ENCODE measurements at places on chromosomes 2 and 18.

DNA sequence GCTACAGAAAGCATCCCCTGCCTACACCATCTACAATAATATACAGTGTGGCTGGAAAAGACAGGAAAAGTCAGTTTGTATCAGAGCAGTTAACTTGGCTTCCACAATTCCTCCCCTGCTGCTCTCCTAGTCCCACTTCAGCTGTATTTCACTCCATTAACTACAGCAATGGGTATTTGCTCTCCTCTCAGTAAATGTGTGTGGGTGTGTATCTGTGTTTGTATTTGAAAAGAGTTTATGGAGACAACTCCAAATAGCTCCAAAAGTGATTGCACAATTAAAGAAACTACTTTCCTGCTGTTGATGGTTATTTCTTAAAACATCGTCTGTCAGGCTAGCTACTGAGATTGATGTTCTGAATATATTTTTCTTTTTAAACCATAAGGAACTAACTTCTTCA lies 333.7 kb upstream of the FIGN start:
- no peak for DNase-seq

DNA sequence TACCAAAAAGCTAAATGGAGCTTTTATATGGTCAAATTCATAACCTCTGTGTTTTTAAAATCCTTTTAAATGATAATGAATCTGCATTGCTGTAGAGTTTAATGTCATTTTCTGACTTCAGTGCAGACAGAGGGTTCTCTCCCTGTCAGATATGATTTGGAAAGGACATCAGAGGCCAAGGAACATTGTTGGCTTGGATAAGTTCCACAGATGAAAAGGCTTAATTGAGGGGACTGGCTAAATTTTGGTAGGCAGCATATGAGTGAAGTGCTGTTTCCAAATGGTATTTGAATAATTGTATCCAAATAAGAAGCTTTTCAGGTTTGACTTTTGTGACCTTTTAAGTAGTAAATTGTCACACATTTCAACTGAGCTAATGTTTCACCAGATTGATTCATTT lies 124.6 kb upstream of the KCNH7 start:
- DNase-seq: no peak

- no peak for DNase-seq
Observed at GRCh38 chr2:119809339-119810048, 49.8 kb downstream of the PTPN4 start.

- no peak for DNase-seq
Observed at GRCh38 chr2:218010140-218010983, 7.6 kb upstream of the TNS1 start.

DNA sequence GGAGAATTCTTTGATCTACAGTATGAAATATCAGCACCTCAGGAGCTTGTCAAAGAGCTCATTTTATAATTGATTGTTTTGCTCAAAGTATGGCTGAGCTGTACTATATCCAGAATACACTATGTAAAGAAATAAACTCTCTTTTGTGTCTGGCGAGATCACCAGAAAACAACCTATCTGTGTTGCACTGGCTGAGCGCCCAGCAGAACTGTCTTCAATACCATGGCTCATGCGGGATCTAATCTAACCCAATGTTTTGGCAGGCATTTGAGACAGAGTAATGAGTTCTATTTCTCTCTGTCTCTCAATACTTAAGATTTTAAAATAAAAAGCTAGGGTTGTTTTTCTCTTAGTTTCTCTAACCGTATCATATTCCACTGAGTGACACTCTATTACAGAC lies 192.4 kb downstream of the L3MBTL4 start:
- no peak for DNase-seq

GRCh38 chr18:75132931-75133525 lies 75.9 kb downstream of the PTGR3 start:
- no peak for DNase-seq

GRCh38 chr18:32770054-32770665 lies 2.7 kb downstream of the KLHL14 start:
- no peak for DNase-seq

GRCh38 chr2:108571286-108571685 lies 37.0 kb downstream of the LIMS1 start:
- no peak for DNase-seq

DNA sequence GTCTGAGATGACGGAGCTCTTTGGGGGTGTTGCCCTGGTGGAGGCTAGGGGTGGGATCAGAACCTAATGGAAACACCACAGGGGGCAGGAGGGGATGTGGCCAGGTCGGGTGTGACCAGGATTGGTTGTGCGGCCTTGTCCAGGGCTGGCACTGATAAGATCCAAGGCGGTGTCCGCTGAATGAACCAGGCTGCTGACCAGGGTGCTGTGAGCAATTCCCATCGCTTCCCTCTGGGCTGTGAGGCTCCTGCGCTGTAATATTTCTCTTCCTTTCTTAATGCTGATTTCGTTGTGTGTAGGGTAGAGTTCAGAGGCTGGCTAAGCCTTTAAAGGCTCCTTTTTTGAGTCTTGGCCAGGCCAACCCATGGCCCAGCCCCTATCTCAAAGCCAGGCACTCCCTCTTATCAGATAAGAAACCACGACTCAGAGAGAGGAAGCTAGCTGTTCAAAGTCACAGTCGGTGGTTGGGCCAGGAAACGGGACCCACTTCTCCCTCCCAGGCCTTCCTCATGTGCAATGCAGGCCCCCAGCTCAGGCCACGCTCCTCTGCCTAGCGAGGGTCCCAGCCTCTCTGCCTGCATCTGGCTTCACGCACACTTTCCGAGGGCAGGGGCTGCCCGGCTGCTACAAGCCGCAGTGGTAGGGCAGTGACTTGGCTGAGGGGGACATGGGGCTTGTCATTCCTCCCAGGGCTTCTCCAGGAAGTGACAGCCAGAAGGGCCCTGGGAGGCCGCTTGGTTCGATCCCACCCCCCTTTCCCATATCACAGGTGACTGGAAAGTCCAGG lies 26.0 kb upstream of the FOSL2 start:
- DNase-seq: no peak

GRCh38 chr2:127003070-127003800 lies 103.7 kb downstream of the BIN1 start:
- no peak for DNase-seq

- no peak for DNase-seq
Observed at GRCh38 chr2:229749779-229750178, 35.4 kb upstream of the DNER start.

- no peak for DNase-seq
Observed at GRCh38 chr2:96608469-96609455, 29.4 kb downstream of the KANSL3 start.

DNA sequence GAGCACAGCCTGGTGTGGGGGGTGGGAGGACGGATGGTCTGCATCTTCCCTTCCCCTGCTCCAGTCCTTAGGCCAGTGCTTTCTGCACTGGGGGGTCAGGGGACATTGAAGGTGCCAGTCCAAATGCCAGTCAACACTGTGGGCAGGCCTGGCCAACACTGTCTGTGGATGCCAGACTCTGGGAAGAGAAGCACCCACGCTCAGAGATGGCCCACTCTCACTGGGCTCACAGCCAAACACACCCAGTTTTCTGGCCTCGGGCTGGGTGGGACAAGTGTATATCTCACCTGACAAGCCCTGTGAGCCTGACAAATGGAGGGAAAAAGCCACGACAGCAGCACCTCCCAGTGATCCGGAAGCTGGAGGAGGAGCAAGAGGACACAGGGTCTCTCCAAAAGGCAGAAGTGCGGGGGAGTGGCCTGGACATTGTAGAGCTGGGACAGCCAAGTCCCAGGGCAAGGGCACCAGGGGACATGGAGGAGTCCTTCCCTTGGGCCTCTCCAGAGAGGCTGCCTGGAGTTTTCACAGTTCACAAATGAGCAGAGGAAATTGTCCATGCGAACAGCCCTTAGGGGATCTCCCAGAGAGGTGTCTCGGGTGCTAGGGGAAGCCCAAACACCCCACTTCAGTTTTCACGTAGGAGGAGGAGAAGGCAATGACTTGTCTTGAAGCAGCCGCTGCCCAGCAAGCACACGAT lies 79.3 kb downstream of the SDC1 start:
- no peak for DNase-seq

DNA sequence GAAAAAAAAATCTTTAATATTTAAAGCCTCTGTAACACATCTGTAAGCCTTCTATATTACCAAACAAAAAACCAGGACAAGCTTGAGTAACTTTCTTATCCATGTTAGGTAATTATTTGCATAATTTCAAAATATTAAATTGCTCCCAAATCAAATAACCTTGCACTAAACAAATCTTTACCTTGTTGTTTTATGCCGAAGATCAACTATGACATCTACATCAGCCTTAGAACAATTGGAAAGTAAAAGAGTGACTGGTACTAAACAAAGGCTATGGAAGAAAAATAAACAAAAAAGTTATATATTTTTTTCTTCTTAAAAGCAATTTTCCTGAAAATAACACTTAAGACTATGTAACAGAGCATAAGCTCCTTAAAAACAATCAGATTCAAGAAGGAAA lies 71.2 kb upstream of the SLC25A52 start:
- no peak for DNase-seq

GRCh38 chr2:240747256-240747655 lies 55.6 kb downstream of the AQP12A start:
- DNase-seq: no peak

GRCh38 chr18:77201506-77201905 lies 48.1 kb upstream of the GALR1 start:
- DNase-seq: no peak

- DNase-seq: no peak
Observed at GRCh38 chr2:20106746-20107145, 55.3 kb upstream of the LAPTM4A start.

- DNase-seq: no peak
Observed at GRCh38 chr2:102622646-102623045, 3.3 kb downstream of the SLC9A2 start.

DNA sequence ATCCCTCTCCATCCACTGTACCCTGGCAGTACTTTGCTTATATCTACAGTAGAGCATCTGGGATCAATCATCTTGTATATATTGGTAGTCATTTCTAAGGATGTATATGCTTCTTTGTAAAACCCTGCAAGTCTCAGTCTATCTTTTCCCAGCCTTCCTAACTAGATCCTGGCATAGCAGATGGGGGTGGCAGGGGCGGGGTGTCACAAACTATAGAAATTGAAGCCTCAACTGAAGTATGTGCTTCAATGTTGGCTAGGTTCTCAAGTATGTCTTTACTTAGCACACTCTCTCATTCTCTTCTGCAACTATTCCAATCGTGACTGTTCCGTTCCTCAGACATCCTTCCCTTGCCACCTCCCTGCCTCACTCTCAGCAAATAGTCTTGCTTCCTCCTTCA lies 30.1 kb upstream of the AGPS start:
- DNase-seq: no peak

DNA sequence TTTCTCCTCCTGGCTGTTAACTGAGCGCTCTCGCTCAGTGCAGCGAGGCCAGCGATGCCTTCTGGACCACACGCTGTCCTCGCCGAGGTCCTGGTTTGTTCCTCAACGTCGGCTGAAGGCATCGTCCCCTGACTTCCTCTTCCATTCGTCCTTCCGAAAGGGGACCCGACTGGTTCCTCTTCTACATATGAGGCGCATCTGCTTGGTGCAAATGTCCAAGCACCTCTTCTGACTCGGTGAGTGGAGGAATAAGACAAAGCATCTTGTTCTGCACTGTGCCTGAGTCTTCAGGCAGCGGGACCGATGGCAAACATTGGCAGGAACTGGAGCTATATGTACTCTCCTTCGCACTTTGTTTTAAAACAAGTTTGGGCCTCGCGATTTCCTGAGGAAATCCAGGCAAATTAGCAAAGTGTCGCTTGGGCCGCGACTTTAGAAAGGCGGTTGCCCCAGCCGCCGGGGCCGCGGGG lies 621 bp upstream of the KCNS3 start:
- no peak for DNase-seq

- no peak for DNase-seq
Observed at GRCh38 chr18:12975488-12975887, 15.7 kb upstream of the CEP192 start.

DNA sequence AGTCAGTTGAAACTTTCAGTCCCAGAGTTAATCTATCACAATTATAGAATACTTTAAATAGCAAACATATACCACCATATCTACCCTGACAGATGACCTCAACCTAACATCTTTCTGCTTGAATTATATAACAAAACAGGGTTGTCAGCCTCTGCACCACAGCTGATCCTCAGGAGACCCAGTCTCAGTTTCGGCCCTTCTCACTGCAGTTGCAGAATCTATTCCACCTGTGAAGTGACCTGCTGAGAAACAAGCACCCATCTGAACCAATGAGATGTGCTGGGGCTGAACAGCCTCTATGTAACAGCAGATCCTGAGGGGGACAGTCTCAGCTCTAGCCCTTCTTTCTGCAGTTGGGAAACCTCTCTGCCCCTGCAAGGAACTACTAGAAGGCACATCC lies 567.6 kb downstream of the KCNJ3 start:
- no peak for DNase-seq

GRCh38 chr2:121694398-121695170 lies 42.1 kb downstream of the NIFK start:
- no peak for DNase-seq

DNA sequence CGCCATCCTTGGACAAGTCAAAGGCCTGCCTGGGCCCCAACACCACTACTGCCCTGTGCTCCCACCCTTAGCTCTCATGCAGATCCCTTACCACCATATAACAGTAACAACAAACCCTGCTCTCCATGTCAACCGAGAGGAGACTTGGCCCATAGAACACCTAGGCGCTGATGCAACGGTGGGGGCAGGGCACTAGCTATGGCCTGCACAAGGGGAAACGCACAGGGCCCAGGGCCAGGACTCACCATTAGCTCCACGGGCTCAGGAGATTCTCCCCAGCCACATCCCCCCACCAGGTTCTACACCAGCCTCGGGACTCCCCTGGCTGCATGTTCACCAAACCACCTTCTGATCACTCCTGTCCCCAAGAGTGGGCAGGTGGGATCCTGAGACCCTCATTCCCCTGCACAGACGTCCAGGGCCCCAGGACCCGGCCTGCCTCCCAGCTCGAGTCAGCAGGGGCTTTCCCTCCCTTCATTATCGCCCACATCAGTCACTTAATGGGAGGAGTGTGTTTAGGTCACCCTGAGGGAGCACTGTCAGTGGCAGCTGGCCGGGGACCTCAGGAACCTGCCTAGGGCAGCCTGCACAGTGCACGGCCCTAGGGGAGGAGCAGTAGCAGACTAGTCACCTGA lies 29.3 kb downstream of the ANKMY1 start:
- DNase-seq: no peak

GRCh38 chr18:13180614-13181375 lies 37.8 kb upstream of the LDLRAD4 start:
- no peak for DNase-seq

DNA sequence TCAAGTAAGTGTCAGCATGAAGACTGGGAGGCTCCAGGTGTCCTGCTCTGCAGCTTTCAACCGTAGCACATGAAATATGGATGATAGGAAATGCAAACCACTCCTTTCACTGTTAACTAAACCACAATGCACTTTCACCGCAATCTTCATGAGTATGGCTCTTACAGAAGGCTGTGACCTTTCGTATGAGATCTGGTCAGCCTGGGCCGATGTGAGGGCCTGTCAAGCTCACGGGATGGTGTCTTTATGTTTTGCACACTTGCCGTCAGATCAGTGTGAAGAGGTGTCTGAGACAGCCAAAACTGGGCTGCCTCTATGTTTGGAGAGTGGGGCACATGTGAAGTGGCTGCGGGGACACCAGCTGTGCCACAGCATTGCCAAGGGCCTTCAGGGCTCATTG lies 62.8 kb upstream of the AFF3 start:
- no peak for DNase-seq
